ENCODE measurements at places on chromosomes 3 and 15.

DNA sequence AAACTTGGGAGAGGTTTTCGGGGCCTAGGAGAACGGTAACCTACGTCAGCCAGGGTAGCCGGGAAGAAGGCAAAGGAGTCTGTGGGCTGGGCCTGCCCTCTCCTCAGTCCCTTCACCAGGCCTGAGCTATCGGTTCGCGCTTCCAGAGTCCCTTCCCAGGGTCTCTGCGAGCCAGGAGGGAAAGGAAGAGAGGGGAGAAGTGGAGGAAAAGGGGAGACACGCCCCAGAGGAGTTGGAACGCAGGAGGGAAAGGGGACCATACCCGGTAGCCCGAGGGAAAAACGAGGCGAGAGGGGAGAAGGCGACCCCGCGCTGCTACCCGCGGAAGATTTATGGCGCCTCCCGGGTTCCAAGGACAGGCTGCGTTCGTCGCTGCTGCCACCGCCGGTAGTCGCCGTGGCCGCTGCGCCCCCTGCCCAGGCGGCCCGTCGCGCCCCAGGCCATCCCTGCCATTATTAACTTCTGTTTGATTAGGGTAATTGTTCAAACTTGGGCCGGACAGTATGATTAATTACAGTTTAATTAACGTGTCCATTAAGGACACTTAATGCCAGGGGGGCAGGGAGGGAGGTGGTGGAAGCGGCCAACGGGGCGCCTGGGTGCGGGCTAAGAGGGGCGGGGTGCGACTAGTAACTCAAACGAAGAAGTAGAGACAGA, 3.4 kb upstream of the SKOR1 start:
- DNase-seq = no peak

- DNase-seq = no peak
These were observed 1.4 kb downstream of the AHSG start for GRCh38 chr3:186614266-186614596.

DNA sequence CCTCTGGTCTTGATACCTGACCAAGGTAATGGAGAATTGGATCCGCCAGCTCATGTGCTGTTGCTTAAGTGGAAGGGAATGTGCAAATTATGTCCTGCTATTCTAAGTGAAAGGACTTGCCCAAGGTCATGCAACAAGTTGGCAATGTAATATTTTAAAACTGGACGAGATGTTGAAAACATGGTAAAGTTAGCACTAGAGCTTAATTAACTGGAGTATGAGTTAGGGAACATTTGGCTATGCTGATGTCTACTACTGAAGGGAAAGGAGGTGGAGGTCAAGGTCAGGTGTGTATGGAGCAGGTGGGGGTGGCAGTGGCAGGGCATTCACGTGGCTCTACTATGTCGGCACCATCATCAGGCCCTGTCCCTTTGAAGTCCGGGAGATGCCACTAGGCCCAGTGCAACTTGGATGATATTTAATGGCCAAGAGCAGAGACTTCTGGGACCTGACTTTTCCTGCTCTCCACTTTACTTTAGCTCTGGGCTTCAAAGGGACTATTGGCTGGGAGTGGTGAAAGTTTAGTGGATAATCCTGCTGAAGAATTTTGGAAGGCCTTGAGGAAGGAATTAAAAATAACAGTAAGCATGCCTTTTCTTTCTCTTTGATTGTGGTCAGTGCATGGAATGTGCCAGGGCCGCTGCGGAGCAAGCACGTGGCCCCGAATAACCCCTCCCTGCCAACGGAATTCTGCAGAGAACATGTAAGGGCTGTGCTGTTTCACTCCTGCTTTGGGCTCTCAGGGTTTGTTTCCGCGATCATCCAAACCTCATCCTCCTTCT, 14.9 kb downstream of the SMAD3 start:
- DNase-seq = peak; percentile 88

DNA sequence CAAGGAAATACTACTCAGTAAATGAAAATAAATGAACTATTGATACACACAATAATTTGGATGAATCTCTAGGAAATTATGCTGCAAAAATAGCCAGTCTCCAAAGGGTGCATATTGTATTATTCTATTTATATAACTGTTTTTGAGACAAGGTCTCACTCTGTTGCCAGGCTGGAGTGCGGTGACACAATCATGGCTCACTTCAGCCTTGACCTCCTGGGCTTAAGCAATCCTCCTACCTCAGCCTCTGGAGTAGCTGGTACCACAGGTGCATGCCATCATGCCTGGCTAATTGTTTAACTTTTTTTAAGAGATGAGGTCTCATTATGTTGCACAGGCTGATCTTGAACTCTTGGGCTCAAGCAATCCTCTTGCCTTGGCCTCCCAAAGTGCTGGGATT, 12.5 kb downstream of the KLHDC8B start:
- DNase-seq = no peak

DNA sequence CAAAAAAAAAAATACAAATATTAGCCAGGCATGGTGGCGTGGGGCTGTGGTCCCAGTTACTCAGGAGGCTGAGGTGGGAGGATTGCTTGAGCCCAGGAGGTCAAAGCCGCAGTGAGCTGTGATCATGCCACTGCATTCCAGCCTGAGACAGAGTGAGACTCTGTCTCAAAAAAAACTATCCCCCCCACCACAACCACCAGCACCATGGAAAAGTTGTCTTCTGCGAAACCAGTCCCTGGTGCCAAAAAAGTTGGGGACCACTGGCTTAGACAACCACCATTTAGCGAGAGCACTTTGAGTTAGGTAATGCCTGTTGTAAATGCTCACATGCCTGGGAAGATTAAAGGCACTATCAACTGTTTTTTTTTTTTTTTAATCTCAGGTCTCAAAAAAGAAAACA, 15.4 kb downstream of the ARHGAP31 start:
- DNase-seq = no peak

DNA sequence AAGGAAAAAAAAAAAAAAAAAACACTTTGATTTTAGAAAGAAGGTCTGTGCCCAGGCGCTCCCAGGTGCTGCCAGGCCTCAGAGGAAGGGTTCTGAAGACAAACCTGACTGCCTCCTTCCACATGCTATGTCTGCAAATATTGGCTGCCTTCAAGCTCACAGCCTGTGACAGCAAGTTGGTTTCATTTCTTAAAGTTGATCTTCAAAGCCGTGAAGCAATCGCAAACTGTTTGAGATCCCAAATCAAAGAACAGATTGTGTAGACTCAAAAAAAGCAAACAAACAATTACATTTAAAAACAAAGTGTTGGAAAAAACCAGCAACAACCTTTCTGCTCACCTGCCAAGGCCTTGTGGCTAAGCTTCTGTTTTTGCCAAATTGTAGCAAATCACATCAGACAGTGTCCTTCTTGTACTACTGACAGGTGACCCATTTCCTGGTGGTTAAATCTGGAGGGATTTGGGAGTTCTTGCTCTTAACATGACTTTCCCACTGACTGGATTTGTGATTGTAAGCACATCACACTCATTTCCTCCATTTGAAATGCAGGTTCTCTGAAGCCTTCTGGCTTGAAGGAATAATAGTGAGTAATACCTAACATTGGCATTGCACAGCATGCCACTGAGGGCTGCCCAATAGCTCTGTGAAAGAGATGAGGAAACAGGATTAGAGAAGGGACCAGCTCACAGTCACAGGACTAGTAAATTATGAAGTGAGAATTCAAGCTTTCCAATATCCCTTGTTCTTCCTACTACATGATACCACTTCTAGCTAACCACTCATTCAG, 502.4 kb downstream of the LPP start:
- DNase-seq = peak; percentile 35

GRCh38 chr3:196688349-196688748, 23.7 kb downstream of the CEP19 start:
- peak; percentile 87 for DNase-seq

DNA sequence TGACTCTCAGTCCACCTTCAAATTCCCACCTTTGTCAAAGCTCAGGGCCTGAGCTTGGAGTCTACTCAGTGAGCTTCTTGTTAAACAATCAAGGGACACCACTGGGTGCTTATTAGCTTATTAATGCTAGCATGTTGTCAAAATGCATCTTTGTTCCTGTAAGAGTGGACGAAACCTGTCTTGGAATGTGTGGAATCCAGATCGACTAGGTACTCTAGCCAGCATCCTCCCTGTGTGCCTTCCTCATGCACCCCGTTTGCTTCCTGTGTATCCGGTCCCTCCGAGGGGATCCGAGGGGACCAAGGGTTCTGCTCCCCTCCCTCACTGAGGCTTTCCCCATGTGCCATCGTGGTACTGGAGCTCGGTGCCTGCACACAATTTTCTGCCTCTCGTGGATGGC, 75.7 kb upstream of the UBE3A start:
- no peak for DNase-seq

DNA sequence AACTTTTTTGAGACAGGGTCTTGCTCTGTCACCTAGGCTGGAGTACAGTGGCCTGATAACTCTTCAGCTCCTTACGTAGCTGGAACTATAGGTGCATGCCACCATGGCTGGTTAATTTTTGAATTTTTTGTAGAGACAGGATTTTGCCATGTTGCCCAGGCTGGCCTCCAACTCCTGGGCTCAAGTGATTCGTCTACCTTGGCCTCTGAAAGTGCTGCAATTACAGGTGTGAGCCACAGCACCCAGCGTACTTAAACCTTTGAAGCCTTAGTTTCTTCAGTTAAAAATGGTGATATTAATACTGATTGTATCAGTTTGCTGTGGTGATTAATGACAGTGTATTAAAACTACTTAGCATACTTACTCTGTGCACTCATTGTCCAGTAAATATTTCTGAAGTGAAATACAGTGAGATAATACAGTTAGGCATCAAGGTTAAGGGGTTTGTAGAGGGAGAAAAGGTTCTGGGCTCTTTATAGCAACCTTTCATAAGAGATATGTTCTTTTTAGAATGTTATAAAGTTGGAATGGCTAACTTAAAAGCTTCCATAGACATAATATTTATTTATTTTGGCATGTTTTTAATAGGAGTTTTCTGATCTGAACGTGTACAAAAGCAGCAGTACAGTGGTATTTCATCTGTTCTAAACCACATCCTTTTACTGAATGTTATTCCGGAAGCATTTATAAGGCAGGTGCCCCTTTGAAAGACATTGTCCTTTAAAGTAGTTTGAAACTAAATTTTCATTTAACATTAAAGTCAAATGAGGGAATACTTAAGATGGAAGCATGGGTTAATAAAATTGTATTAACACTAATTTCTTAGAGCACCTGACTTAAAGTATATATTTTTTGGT, 23.6 kb downstream of the NCK1 start:
- no peak for DNase-seq

GRCh38 chr3:148854061-148854460, 11.0 kb upstream of the CPA3 start:
- DNase-seq = no peak

- DNase-seq = no peak
These were observed 583.0 kb upstream of the ROBO1 start for GRCh38 chr3:80350771-80351170.

DNA sequence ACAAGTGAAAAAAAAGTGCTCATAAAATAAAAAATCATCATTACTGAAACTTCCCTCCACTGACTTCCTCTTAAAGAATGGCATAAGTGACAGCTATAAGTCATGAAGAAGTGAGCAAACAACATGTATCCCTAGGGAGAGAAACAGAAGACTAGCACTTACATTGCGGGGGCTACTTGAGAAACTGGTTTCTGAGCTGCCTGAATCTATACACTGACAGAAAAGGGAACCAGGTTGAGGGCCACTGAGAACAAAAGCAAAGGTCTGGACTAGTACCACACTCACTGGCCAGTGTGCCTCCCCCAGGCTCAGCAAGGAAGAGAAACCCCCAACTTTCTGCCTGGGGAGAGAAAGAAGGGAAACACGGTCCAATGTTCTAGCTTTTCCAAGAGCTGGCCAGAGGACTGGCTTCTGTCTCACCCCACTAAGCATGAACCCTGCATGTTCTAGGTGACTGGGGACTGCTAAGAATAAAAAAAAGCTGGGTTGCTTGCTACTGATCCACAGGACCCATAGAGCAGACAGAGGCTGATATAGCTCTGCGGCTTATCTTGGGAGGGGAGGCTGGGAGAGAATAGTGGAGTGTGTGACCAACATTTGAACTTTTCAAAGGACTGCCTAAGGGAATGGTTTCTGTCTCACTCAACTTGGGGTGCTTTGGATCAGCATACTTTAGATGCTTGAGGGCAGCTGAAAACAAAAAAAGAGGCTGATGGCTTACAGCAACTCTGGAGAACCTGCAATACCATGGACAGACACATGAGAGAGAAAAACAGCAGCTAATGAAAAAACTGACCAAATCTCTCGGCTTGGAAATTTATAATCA, 8.1 kb downstream of the RAD18 start:
- peak; percentile 55 for DNase-seq

DNA sequence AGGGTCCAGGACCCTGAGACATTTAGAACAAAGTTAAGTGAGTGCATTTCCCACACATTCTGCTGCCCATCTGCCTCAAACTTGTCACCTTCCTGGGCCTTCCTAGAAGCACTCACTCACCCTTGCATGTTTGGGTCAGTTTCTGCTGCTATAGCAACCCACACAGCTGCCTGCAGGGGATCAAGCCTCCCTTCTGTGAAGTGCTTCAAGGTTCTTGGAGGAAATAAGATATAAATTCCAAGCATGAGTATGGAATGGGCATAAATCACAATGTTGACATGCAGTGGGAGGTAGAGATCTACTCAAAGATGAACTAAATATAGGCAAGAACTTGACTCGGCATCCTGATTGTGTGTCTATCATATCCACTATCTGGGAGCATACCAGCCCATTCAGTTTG, 140.4 kb downstream of the SLC9A9 start:
- peak; percentile 25 for DNase-seq

DNA sequence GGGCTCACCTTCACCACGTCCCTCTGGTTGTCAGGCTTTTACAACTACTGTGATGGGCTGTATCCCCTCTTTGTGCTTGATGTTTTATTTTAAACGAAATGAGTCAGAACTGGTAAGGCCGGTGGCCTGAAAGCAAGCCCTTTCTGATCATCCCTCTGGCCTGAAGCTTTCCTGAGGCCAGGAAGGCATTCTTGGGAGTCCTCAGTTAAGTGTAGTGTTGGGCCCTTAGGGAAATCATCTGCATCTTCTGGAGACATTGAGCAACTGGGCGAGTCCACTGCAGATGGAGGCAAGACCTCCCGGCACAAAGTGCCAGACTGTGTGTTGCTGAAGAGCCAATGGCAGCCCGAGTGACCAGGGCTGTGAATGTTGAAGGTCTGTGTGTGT, 33.0 kb upstream of the AMOTL2 start:
- DNase-seq = peak; percentile 51

DNA sequence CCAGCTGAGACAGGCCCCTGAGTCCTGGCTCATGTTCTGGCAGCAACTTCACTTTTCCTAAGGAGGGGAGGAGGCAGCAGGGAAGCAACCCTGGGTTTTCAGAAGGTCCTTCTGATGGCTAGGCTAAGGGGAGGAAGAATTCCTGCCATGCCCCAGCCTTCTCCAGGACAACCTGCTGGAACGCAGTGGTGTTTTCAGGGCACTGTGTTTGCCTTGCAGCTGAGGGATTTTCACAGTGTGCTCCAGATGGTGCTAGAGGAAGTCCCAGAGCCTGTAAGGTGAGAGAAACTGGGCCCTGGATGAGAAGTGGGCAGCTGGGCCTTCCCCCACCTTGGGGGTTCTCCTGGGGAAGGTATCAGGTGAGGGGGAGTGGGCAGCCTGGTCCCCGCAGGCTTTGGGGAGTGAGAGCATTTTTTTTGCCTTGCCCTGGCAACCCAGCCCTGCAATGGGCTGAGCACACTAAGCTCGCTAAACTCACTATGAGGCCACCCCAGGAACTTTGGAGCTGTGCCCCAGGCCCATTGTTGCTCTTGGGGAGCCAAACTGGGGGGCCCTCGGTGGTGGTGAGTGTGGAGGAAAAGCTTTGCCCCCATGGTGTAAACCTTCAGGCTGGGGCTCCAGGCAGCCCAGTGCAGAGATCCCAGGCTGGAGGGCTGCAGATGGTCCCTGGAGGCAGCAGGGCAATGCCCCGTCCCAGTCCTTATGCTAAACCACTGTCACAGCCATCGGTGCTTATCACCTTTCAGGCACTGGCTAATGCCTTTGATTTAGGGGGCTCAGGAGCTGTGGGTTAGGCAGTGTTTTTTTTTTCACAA, 41.1 kb downstream of the ACAA1 start:
- DNase-seq = no peak
